ENCODE measurements at places on chromosomes 5 and 9.

DNA sequence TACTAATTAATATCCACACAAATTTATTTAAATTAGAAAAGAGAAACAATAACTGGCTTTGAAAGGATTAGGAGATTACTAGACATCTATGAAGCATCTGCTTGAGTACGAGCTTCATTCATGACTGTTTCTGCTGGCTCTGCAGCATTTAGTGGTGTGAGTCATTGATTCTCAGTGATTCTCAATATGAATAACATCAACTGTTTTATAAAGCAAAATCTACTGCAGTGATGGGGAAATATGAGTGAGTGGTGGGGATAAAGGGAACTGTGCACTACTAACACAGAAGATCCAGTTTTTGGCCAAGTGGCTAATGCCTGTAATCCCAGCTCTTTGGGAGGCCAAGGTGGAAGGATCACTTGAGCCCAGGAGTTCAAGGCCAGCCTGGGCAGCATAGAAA is 8.4 kb downstream of the FNBP1 start:
- no peak for DNase-seq

- no peak for DNase-seq
Observed at GRCh38 chr5:3680821-3681220, 85.2 kb downstream of the IRX1 start.

- DNase-seq = no peak
Observed at GRCh38 chr5:39106322-39106721, 32.1 kb upstream of the RICTOR start.

DNA sequence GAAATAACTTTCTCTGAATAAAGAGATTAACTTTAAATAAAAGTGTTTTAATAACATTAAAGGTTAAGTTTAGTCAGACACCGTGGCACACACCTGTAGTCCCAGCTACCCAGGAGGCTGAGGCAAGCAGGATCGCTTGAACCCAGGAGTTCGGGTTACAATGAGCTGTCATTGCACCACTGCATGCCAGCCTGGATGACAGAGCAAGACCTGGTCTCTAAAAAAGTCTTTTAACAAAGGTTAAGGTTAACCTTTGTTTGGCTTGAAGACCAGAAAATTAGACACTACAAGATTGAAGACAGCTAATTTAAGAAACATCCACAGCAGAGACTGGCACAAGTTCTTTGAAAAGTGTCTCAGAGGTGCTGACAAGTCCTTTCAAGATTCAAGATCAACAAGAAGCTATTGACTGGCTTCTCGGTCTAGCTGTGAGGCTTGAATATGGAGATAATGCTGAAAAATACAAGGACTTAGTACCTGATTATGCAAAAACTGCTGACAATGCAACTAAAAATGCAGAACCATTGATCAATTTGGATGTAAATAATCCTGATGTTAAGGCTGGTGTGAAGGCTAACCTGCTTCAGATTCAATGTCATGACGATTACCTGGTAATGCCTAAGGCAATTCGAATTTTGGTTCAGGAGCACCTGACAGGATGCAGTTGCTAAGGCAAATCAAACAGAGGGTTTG is 48.8 kb downstream of the FAM81B start:
- DNase-seq = no peak

DNA sequence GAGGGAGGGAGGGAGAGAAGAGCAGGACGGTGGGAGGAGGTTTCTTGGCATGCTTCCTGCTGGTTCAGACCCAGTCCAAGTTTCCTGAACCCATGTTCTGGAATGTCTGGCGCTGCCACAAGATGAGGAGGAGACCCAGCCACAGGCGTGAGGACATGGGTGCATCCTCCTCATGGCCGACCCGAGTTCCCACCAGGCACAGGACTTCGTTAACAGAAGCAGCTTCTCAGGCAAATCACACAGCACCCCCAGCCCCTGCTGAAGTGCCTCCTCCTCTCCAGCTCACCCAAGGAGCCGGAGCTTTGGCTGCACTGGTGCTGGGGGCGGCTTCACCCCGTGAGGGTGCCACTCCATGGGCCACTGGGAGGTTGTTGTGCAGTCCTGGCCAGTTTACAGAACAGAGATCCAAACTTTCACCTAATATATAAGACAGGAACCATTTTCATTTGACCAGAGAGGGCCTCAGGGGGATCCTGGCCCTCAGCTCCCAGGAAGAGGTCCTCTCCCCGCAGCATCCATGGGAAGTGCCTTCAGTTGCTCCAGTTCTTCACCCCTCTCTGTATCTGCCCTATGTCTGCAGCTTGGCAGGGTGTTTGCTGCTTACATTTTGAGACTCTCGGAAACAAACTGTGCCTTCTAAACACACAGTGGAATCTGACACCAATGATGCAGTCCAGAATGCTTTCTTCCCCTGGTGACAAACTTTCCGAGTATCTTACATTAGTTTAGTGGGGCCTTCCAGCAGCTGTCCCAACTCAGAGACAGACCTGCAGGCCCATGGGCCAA is 10.2 kb upstream of the NKD2 start:
- no peak for DNase-seq

GRCh38 chr5:58114324-58114723 is 345.6 kb downstream of the PLK2 start:
- no peak for DNase-seq

GRCh38 chr5:39905356-39905755 is 480.6 kb upstream of the DAB2 start:
- DNase-seq = no peak

DNA sequence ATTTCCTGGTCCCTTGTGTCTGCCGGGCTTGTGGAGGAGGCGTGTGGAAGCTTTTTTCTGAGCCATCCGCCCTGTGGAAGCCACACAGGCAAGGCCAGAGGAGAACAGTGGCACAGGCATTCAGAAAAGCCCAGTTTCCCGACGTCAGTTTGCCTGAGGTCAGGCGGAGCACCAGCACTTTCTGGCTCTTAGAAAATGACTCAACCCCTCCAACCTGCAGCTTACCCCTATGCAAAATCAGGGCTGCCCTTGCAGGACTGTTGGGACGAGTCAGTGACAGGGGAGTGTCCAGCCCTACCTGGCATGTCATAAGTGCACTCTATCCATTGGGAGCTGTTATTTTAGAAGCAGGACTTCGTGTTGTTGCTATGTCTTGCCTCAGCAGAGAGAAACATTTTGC is 216.0 kb downstream of the NR3C1 start:
- no peak for DNase-seq

GRCh38 chr9:7117676-7118561 is 360.1 kb downstream of the KDM4C start:
- DNase-seq = no peak

DNA sequence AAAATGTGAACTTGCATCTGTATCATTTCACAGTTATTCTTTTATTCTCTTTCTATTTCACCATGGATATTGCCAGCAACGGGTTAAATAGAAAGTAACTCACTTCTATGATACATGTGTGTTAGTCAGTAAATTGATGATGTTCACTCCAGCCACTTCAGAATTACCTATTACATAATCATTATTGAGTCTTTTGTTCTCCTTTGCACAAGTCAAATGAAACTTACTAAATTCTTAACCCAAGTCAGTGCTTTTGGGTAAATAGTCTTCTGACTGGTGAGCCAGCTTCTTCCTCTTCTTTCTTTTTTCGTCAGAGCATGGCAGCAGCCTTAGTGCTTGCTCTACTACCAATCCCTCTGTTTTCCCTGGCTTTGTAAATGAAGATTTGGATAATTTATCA is 344.3 kb downstream of the RAB3C start:
- no peak for DNase-seq

DNA sequence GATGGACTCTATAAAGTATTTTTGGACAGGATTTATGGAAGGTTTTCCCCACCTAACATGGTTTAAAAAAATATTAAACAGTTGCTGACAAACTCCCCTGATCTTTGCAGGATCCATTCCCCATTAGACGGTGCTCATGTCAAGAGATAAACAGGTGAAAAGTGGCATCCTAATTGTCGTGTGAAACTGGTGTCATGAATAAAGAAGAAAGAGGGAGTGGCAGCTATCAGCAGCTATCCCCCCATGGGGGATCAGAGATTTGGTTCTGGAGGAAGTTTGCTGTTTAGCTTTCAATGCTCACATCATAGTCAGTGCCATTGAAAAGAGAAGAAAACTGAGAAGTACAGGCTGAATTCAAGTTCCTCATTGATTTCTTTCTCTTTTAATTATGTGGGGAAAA is 329.3 kb upstream of the BRINP1 start:
- DNase-seq = no peak

GRCh38 chr5:132207778-132208177 is 19.9 kb downstream of the P4HA2 start:
- no peak for DNase-seq

DNA sequence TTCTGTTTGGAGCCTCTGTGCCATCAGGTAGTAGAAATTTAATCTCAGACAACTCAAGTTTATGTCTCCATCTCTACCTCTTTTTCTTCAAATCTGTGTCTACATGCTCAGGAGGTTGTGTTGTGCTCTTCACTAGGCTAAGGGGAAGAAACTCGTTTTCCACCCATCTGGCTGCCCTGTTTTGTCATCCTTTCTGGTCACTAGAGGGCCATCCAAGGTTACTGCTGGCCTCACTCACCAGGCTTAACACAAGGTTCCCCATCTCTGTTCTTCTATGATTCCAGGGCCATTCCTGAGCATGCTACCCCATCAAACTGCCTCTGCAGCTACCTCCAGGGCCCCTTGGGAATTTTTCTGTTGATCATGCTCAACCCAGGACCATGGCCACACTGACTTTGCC is 213.3 kb upstream of the FBXL7 start:
- DNase-seq = no peak

DNA sequence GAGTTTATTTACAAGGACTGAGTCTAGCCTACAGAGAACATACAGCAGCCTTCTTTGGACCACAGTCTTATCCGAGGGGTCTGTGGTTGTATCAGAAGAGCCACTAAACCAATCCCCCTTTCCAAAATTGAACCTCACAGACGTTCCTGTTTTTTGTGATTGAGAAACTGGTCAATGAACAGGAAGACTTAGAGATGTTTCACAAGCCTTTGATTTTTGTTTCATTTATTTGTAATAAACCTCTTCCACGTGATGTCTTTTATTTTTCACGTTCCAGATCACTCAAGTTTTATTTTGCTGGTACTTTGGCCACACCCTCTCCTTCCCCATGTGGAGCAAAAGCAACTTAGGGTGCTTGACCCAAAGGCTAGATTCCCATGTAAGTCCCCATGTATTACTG is 16.1 kb downstream of the CCT5 start:
- no peak for DNase-seq

GRCh38 chr5:167902298-167902697 is 389.1 kb upstream of the WWC1 start:
- DNase-seq = no peak

- DNase-seq = no peak
Observed at GRCh38 chr9:113462781-113463286, 693 bp upstream of the RGS3 start.

- DNase-seq = no peak
Observed at GRCh38 chr5:6767481-6768063, 54.3 kb downstream of the TENT4A start.

DNA sequence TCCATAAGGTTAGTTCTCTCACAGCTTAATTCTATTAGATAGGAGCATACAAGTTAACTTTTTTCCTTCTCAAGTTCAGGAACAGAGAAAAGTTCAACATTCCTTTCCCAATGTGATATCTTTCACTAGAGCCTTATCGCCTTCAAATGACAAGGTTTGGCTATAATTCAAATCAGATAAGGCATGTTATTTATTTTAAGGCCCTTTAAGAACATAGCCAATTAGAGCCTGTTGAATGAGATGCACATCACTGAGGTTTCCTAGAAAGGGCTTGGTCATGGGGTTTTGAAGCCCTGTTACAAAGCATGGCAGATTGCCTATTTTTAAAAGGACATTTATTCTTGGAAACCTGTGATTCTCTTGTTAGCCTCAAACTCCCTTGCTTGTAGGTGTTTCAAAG is 123.4 kb downstream of the BASP1 start:
- DNase-seq = no peak

GRCh38 chr9:99231711-99232110 is 9.6 kb downstream of the SEC61B start:
- DNase-seq = no peak

DNA sequence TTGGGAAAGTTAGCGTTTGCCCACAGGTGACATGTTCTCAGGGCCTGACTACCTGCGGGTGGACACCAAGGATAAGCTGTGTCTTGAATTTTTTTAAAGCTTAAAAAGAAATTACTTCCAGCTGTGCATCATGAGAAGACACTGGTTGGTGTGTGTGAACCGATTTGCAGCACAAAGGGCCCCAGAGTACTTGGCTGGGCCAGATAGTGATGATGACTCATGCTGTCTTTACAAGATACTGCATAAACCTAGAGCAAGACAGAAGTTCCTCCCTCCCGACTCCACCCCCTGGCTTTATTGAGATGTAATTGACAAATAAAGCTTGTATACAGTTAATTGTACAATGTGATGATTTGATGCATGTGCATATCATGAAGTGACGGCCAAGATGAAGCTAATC is 212.8 kb downstream of the NXNL2 start:
- no peak for DNase-seq

DNA sequence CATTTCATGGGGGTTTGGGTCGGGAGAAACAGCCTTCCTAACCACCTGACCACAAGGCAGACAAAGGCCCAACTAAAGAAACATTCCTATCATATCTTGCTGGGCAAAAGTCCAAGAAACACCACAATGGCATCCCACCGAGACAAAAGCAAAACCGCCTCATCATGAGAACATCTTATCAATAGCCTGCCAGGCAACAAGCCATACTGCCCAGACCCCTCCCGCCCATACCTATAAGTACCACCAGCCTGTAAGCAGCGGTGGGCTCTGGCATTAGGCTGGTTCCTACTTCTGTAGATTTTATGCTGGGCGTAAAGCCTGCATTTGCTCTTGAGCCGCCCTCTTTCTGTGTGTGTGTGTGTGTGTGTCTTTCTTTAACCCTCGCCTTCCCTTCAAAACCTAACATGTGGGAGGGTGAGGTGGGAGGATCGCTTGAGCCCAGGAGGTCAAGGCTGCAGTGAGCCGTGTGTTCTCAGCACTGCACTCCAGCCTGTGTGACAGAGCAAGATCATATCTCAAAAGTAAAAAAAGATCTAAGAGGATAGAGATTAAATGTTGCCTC is 56.9 kb downstream of the PDE6A start:
- no peak for DNase-seq

- no peak for DNase-seq
Observed at GRCh38 chr9:136576269-136576626, 30.4 kb upstream of the NOTCH1 start.

DNA sequence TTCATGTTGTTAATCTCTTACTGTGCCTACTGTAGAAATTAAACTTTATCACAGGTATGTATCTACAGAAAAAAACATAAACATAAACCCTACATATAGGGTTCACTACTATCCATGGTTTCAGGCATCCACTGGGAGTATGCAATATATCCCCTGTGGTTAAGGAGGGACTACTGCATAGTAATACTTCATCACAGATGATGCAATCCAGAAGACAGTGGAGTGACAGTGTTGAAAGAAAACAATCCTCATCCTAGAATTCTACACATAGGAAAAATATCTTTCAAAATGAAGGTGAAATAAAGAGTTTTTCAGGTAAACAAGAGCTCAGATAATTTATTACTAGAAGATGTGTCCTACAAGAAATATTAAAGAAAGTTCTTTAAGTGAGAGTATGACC is 105.9 kb downstream of the HOMER1 start:
- no peak for DNase-seq
